ENCODE measurements at places on chromosomes 2 and 18. TPM values are rescaled to one million over a fixed set of nuclear protein-coding genes. Genes with fewer than 3 reads are reported as not detected.

Gene OLA1
- total RNA-seq = 104 TPM

Gene CNDP1
- not detected for total RNA-seq

Gene COL5A2
- 151 TPM for total RNA-seq

Gene KANSL1L
- total RNA-seq = 7.5 TPM

Gene RPL37A
- 667 TPM for total RNA-seq

Gene SLC5A7
- total RNA-seq = not detected

Gene AQP12B
- total RNA-seq = not detected

Gene RASGRP3
- 9.9 TPM for total RNA-seq

Gene LCT
- total RNA-seq = not detected

Gene RAD51AP2
- total RNA-seq = not detected

Gene SPATS2L
- 43.8 TPM for total RNA-seq

Gene HMSD
- 0.65 TPM for total RNA-seq

Gene SERPINB12
- total RNA-seq = not detected

Gene SIGLEC15
- not detected for total RNA-seq

Gene GPAT2
- 8.8 TPM for total RNA-seq

Gene CCDC121
- total RNA-seq = 1.3 TPM

Gene CD226
- not detected for total RNA-seq

Gene TBR1
- total RNA-seq = under 0.01 TPM

Gene AGXT
- not detected for total RNA-seq

Gene TMEM178A
- not detected for total RNA-seq

Gene NT5DC4
- not detected for total RNA-seq

Gene DOK6
- total RNA-seq = under 0.01 TPM

Gene ST8SIA3
- not detected for total RNA-seq

Gene TTN
- 1.3 TPM for total RNA-seq

Gene SCYGR4
- total RNA-seq = not detected

Gene MERTK
- 7.8 TPM for total RNA-seq

Gene IL18R1
- 3.0 TPM for total RNA-seq

Gene DYSF
- 75.1 TPM for total RNA-seq

Gene MYO5B
- total RNA-seq = 1.1 TPM

Gene WNT10A
- total RNA-seq = not detected

Gene SPR
- total RNA-seq = 74.0 TPM
